H1 (cell line): ENCODE measurements at places on chromosomes 12 and 14. TPM values are rescaled to one million over a fixed set of nuclear protein-coding genes. Genes with fewer than 3 reads are reported as not detected.

- no peak for DNase-seq
Measured at GRCh38 chr12:116535241-116535640, 23.9 kb upstream of the MAP1LC3B2 start.

VRTN gene
- total RNA-seq: 148 and 154 TPM in 2 replicates

- no peak for DNase-seq
Measured at GRCh38 chr12:6292606-6293005, 17.9 kb upstream of the PLEKHG6 start.

DNA sequence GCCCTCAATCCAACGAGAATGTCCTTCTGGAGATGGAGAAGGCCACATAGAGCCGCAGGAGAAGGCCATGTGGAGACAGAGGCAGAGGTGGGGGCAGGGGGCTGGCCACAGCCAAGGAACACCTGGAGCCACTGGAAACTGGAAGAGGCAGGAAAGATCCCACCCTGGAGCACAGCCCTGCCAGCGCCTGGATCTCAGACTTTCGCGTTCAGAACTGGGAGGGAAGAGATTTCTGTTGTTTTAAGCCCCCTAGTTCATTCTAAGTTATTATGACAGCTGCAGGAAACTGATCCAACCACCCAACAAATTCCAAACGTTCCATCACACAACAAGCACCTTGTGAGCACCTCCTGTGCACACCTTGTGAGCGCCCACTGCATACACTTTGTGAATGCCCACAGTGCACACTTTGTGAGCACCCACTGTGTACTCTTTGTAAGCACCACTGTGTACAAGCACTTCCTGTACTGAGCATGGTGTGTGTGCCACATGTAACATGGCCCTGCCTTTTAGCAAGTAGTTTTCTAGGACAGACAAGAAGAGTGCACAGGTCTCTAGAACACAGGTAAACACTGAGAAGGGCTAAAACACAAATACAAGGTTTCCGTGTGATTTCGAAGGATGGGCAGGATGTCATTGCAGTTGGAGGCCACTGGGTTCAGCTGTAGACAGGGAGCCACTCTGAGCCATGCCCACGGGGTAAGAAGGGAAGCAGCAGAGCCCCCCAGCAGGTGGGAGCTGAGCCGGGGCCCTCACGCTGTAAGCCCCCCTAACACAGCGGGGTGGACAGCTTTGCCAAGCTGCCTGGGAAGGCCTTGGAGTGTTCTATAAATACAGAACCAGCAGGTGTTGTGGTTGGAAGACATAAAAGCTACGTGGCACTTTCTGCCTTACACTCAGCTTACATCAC, 15.4 kb downstream of the RIMBP2 start:
- no peak for DNase-seq

DNA sequence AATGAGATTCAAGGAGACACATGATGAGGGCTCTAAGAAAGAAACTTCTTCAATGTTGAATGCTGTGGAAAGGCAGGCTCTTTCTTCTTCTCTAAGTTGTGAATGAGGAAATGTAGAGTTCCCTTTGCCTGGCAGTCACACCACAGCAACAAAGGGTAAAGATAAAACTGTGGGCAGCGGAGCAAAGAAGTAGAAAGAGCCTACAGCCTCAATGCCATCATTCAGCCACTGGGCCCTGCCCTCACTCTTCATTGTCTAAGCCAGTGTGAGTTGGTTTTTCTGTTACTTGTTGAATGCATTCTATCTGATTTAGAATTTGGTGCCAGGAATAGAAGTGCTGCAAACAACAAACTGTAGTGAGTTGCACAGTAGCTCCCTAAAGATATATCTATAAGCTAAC, 12.2 kb downstream of the SDR9C7 start:
- no peak for DNase-seq

DNA sequence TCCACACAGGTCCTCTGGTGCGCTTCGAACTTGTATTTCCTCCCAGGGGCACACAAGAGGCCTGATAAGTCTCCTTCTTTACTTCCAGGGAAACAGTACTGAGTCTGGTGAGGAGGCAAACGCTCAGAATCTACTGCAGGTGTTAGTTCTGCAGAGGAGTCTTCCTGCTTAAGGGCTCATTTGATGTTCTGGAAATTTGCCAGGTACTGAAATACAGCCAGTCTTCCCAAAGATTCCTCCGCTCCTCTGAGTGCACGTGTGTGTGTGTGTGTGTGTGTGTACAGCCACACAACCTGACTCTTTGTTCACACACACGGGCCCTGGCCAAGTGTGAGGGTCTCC, 92.0 kb downstream of the FBXL14 start:
- no peak for DNase-seq

GRCh38 chr12:106790020-106790419, 15.5 kb downstream of the RIC8B start:
- no peak for DNase-seq

MFAP5 gene
- total RNA-seq: 0.86 TPM in 1 of 2 replicates, not detected in the other

NANOG gene
- total RNA-seq: 229 and 231 TPM in 2 replicates

GRCh38 chr14:61569812-61570548, 125.3 kb upstream of the HIF1A start:
- DNase-seq: no peak

EPYC gene
- not detected in 2 replicates for total RNA-seq

TAS2R7 gene
- total RNA-seq: not detected in 2 replicates
